ENCODE measurements at places on chromosomes 1 and 21. TPM values are rescaled to one million over a fixed set of nuclear protein-coding genes. Genes with fewer than 3 reads are reported as not detected.

DNA sequence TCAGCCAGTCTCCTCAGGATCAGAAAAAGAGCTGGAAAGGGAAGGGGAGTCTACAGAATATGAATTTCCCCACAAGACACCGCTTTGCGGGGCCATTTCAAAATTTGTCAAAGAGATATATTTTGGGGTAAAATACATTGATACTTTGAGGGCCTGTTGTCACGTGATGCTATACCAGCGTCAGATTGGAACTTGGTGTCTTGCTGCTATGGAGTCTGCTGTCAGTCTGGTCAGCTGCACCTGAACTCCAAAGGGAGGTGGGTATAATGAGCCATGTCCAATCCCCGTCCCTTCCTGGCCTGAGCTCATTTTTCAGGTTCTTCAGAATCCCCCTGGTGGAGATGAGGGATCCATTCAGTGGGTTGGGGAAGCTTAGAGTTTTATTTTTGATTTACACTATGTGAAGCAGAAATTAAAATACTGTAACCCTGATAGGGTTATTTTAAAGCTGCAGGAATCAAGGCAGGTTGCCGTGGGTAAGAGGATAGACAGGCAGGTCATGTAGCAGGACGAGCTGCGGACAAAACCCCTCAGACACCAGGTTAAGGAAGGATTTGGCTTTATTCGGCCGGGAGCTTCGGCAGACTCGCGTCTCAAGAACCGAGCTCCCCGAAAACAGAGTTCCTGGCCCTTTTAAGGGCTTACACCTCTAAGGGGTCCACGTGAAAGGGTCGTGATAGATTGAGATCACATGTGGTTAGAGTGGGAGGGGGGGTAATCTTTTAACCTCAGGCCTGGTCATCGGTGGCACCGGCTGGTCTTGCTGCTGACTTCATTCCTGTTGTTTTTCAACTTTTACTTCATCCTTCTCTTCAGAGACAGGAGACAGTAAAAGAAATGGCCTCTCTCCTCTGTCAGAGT is 2.2 kb upstream of the POFUT2 start:
- DNase-seq = no peak

DNA sequence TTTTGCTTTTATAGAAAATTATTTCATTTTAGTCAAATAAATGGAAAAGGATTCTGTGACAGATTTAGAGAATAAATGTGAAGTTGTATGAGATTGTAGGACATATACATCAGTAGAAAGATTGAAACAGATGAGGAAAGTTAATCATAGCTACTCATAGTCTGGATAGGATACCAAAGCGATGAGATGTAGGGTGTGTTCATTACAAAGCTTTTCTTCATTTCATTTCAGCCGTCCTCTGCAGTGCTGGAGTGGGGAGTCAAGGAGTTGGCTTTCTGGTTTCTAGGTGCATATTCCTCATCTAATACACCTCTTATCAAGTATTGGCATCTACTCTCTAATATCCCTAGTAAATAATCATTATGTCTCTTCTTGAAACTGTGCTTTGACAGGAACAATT is 149.5 kb upstream of the NEGR1 start:
- no peak for DNase-seq

DNA sequence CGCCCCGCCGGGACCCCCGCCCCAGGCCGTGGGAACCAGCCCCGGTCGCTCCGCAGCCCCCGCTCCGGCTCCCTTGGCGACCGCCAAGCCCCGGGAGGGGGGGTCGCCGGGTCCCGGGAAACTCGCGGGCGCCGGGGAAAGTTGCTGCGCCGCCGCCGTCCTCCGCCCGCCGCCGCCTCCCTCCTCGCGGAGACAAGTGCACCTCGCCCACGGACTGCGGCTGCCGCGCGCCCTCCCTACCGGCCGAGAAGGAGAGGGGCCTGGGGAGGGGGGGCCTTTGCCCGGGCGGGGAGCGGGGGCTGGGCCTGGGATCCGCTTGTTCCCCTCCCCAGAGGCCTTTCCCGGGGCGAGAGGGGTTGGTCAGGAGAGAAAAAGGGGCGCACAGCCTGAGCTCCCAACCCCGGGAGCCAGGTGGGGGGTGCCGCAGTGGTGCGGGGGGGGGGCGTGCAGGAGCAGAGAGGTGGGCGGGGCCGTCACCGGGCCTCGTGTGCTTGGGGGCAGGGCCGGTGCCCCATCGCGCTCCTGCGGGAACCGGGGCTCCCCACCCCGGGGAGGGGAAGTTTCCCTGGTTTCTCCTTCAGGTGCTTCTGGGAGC is 592 bp downstream of the AGRN start:
- DNase-seq = no peak

- no peak for DNase-seq
Measured at GRCh38 chr21:44494418-44494817, 39.1 kb downstream of the LRRC3 start.

The OMA1 gene
- 36.6 TPM for total RNA-seq

GRCh38 chr1:205907794-205908193 is 35.5 kb downstream of the SLC26A9 start:
- DNase-seq = no peak

DNA sequence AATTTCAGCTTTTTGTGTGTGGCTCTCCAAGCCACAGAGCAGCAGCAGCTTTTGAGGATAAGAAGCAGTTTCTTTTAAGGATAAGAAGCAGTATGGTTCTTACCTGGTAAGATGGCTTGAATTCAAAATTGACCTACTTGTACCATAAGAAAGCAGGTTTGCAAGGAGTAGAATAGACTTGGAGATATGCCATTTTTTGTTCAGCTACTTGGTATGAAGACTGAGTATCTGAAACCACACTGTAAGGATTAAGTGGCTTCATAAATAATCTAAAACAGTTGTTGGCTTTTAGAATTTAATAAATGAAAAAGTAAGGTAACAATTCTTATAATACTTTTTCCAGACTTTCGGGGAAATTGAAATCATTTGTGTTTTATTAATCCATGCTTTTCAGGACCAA is 74.2 kb downstream of the ATF6 start:
- DNase-seq = no peak

GRCh38 chr1:153395136-153395685 is 4.3 kb upstream of the S100A8 start:
- peak; percentile 37 for DNase-seq

- no peak for DNase-seq
Measured at GRCh38 chr1:39789571-39790110, 976 bp upstream of the BMP8B start.

DNA sequence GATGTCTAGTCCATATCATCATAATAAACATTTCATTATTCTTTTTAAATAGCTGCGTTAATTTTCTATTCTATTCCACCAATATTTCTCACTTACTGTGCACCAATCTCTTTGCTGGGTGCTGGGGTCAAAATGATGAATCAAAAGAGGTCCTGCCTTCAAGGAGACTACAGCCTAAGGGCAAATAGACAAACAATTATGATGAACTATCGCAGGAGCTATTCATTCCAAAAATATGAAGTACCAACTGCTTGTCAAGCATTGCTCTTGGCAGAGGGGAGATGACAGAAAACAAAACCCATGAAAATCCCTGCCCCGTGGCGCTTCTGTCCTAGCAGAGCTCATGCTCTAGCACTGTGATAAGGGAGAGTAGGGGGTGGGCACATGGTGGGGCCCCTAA is 28.8 kb upstream of the SLC26A9 start:
- no peak for DNase-seq

The ZNF124 gene
- 7.6 TPM for total RNA-seq

GRCh38 chr1:14875524-14876509 is 277.3 kb downstream of the KAZN start:
- DNase-seq = no peak

- no peak for DNase-seq
Measured at GRCh38 chr1:88701275-88701674, 17.2 kb downstream of the PKN2 start.

DNA sequence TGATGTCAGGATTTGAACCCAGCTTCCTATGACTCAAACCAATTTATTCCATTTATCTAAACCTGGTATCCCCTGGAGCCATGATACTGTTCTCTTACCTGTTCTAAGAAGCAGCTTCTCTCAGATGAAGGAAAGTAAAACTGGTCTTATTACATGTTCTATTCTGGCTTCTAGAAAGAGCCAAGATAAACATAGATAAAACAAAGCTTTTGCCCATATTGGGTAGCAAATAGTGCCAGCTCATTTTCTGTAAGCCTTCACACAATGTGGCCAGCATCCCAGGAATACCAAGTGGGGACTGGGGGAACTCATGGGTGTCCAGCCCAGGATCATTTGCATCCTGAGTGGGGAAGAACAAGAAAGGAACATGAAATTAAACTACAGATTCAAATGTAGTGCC is 53.5 kb upstream of the EPHA8 start:
- no peak for DNase-seq

The PLA2G2D gene
- total RNA-seq = not detected

Measured in left ventricle myocardium inferior (tissue), 1 donor.